ENCODE measurements at places on chromosomes 1 and 21.
A peak's percentile ranks its signal among the peaks of the same experiment; 100 is the strongest.

DNA sequence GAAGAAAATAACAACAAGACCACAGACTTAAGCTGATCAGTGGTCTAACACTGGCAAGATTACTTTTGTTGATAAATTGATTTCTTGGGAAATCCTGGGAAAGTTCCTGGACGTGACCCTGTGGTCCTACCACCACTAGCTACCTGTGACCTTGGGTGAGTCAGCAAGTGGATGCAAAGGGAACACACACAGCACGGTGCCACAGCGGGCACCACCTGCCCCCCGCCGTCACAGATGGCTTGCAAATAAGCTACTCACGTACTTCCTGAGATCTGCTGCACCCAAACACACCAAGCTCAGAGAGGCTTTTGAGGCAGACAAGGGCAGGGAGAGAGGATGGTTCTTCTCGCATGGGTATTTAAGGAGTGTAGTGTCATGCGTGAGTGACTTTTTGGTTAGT lies 12.7 kb downstream of the CFAP298 start:
- H3K4me1 ChIP-seq = no peaks in the 10 kb centered on the region
- no peak overlapping the region for H3K27ac ChIP-seq
- H3K4me3 ChIP-seq = no peak overlapping the region
- no peaks in the 10 kb centered on the region for H3K27me3 ChIP-seq
- ATAC-seq = no peak
- no peaks in the 10 kb centered on the region for H3K36me3 ChIP-seq

- ATAC-seq = no peak
- no peaks in the 10 kb centered on the region for H3K4me1 ChIP-seq
- no peaks in the 10 kb centered on the region for H3K27me3 ChIP-seq
- H3K27ac ChIP-seq = peak overlapping the region; percentile 100
- no peaks in the 10 kb centered on the region for H3K36me3 ChIP-seq
Observed at GRCh38 chr1:1616838-1617237, 1.5 kb downstream of the MIB2 start.

DNA sequence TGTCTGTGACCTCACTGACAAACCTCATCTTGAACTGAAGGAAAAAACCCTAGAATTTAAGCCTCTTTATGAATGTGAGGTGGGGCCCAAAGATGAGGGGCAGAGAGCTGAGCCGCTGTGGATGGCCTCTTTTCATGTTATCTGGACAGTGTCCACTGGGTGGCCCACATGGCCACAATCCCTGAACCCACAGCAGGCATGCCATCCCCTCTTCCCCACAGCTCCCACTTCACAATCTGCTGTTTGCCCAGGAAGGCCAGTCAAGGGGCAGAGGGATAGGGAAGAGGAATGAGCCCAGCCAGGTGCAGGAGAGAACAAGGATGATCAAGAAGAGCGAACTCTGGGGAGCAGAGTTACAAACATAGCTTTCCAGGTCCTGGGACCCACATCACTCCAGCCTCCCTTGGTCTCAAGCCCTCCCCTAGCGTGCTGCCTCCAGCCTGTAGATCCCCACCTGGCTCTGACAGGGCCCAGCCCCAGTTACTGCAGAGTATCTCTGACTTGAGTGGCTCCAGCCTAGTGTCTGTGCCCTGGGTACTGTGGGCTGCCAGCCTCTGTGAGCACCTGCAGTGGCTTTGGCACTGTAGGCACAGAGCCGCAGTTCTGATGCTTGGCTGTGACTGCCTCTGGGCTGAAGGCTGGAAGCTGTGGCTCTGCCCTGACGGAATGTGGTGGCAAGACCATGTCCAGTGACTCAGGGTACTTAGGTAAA lies 1.9 kb upstream of the SLFNL1 start:
- peaks cover 11% of the 10 kb centered on the region for H3K4me1 ChIP-seq
- no peak overlapping the region for H3K4me3 ChIP-seq
- no peaks in the 10 kb centered on the region for H3K27me3 ChIP-seq

GRCh38 chr1:108482708-108483107 lies 32.6 kb downstream of the NBPF6 start:
- H3K27ac ChIP-seq = no peak overlapping the region
- no peaks in the 10 kb centered on the region for H3K4me1 ChIP-seq
- no peaks in the 10 kb centered on the region for H3K27me3 ChIP-seq
- no peak for ATAC-seq
- H3K4me3 ChIP-seq = no peak overlapping the region

GRCh38 chr1:25579292-25580252 lies 36.2 kb downstream of the LDLRAP1 start:
- no peaks in the 10 kb centered on the region for H3K36me3 ChIP-seq
- H3K27me3 ChIP-seq = no peaks in the 10 kb centered on the region
- peaks cover 6% of the 10 kb centered on the region for H3K4me1 ChIP-seq
- no peak overlapping the region for H3K27ac ChIP-seq
- no peak overlapping the region for H3K4me3 ChIP-seq

- no peaks in the 10 kb centered on the region for H3K36me3 ChIP-seq
- H3K27ac ChIP-seq = no peak overlapping the region
- H3K4me1 ChIP-seq = no peaks in the 10 kb centered on the region
- H3K27me3 ChIP-seq = no peaks in the 10 kb centered on the region
- no peak for ATAC-seq
Observed at GRCh38 chr1:53330819-53331218, 2.9 kb upstream of the LRP8 start.

- no peak overlapping the region for H3K27ac ChIP-seq
- ATAC-seq = no peak
- H3K4me1 ChIP-seq = no peaks in the 10 kb centered on the region
Observed at GRCh38 chr1:221022331-221022730, 143.1 kb downstream of the HLX start.

GRCh38 chr1:101239095-101240040 lies 2.5 kb downstream of the S1PR1 start:
- peak overlapping the region; percentile 65 for H3K27ac ChIP-seq
- no peaks in the 10 kb centered on the region for H3K27me3 ChIP-seq
- H3K36me3 ChIP-seq = no peaks in the 10 kb centered on the region
- ATAC-seq = no peak

DNA sequence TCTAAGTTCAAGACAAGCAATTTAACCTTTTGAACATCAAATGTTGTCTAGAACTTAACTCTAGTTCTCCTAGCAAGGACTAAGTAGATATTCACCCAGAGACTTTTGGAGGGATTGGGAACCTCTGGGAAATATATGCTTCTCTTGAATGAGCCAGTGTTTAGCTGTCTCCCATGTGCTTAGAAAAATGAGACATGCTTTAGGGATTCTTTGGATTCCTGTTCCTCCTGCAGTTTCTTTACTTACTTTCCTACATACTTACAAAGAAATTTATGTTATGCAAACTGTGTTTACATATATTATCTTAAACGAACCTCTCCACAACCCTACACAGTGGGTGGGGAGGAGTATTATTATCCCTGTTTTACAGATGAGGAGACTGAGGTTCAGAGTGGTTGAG lies 39.2 kb downstream of the RNASEL start:
- no peak overlapping the region for H3K27ac ChIP-seq
- no peak for ATAC-seq
- H3K36me3 ChIP-seq = no peaks in the 10 kb centered on the region
- H3K27me3 ChIP-seq = no peaks in the 10 kb centered on the region
- H3K4me3 ChIP-seq = no peak overlapping the region
- no peaks in the 10 kb centered on the region for H3K4me1 ChIP-seq

- no peak for ATAC-seq
- H3K4me3 ChIP-seq = no peak overlapping the region
- no peak overlapping the region for H3K27ac ChIP-seq
- no peaks in the 10 kb centered on the region for H3K4me1 ChIP-seq
Observed at GRCh38 chr1:57550092-57550491, 126.2 kb upstream of the DAB1 start.

DNA sequence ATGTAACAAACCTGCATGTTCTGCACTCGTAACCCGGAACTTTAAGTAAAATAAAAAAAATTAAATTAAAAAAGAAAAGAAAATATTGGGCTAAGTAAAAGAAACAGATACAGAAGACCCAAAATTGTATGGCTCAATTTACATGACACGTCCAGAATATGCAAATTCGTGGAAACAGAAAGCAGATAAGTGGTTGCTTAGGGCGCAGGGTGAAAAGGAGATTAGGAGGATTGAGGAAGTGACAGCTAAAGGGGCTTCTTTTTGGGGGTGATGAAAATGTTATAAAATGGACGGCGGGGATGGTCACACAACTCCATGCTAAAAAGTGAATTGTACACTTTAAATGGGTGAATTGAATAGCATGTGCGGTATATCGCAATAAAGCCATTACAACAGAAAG lies 27.4 kb upstream of the ZBTB21 start:
- no peak for ATAC-seq
- no peak overlapping the region for H3K4me3 ChIP-seq
- H3K36me3 ChIP-seq = no peaks in the 10 kb centered on the region

- H3K4me1 ChIP-seq = peaks cover 2% of the 10 kb centered on the region
- no peak overlapping the region for H3K27ac ChIP-seq
- ATAC-seq = no peak
- H3K4me3 ChIP-seq = no peak overlapping the region
Observed at GRCh38 chr21:34003428-34003827, 70.0 kb upstream of the MRPS6 start.

- no peak for ATAC-seq
- no peak overlapping the region for H3K27ac ChIP-seq
- H3K27me3 ChIP-seq = no peaks in the 10 kb centered on the region
- no peak overlapping the region for H3K4me3 ChIP-seq
Observed at GRCh38 chr1:203270448-203270847, 34.9 kb upstream of the BTG2 start.

DNA sequence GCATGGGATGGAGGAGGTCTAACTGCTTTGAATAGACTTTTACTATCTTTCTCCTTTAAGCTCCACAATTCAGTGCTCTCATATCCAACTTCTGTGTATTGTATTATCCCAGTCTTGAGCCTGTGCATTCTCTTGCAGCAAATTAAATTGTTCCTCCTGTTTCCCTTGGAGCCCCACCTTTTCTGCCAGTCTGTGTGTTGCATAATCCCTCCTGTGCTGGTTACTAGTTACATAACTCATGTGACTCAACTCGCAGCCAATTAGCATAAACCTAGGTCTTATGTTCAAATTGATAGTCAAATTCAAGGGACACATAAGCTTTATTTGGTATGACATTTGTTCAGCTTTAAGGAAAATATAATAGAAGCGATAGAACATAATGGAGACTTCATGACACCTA lies 1863.5 kb downstream of the MRPL39 start:
- H3K4me3 ChIP-seq = no peak overlapping the region
- no peaks in the 10 kb centered on the region for H3K4me1 ChIP-seq
- H3K36me3 ChIP-seq = no peaks in the 10 kb centered on the region
- H3K27me3 ChIP-seq = no peaks in the 10 kb centered on the region
- no peak overlapping the region for H3K27ac ChIP-seq

- ATAC-seq = no peak
- H3K4me3 ChIP-seq = no peak overlapping the region
- no peaks in the 10 kb centered on the region for H3K27me3 ChIP-seq
- no peaks in the 10 kb centered on the region for H3K4me1 ChIP-seq
- H3K27ac ChIP-seq = no peak overlapping the region
Observed at GRCh38 chr1:108057541-108057940, 92.6 kb upstream of the VAV3 start.
